ENCODE measurements at places on chromosomes 3 and 15.

GRCh38 chr15:92901072-92901761, 1.1 kb downstream of the CHD2 start:
- no peak for DNase-seq

DNA sequence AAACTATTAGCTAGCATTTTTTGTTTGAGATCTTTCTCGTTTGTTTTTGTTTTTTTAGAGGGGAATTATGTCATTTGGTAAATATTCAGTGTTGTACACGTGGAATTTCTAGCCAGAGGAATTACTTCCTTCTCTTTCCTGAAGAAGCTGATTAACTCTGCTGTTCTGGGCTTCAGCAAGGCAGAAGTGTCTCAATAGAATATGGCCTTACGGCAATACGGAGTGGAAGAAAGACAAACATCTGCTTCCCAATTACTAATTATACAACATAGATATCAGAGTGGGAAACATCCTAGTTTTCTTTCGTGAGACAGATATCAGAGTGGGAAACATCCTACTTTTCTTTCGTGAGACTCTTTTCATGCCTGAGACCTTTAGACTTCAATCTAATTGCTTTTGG, 11.9 kb downstream of the P3H2 start:
- DNase-seq, result no peak

DNA sequence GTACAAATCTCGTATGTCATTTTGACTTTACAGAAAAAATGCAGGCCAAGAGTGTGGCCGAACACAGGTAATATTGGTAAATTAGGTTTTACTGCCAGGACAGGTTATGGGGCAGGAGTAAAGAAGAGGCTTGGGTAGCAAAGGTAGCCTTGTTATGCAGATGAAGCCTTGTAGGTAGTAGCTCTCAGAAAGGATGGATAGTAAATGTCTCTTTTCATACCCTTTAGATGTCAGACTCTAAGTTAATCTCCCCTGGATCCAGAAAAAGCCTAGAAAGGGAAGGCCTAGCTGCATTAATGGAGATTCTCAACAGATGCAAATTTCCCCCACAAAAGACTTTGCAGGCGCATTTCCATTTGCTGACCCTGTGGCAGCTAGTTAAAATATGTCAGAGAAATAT, 1445.1 kb upstream of the CADM2 start:
- no peak for DNase-seq

GRCh38 chr3:29239376-29239775, 41.5 kb upstream of the RBMS3 start:
- DNase-seq, result no peak

GRCh38 chr3:170432416-170432815, 13.7 kb downstream of the CLDN11 start:
- DNase-seq, result no peak

- no peak for DNase-seq
These were observed 303.5 kb upstream of the LRRFIP2 start for GRCh38 chr3:37477711-37478487.

DNA sequence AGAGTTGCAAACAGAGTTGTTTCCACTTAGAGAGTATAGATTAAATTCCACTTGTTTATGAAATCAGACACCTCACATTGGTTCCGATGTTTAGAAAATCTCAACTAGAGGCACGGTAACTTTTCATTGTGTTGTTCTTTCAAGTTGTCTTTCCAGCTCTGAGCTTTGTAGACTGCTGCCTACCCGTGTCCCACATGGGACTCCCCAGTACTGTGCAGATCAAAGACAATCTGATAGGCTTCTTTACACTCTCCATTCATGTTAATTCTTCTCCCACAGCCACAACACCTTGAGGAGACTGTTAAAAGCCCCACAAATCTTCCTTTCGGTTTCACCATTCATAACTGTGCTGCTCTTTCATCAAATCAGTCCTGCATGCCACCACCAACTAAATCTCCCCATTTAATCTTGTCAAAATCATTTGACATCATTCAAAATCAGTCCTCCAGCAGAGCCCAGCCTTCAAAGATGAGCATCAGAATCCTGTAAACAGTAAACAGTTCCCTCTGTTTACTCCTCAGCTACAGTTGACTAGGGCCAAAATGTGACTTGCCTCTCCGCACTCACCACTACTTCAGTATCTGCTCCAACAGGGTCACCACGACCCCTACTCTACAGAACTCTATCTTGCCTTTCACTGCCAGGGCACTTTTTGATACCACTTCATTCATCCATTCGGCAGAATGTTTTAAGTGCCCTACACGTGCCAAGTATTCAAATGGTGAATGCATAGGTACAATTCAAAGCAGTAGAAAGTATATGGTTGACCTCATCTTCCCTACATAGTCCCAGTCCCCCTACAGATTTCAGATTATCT, 8.3 kb downstream of the ANXA2 start:
- no peak for DNase-seq

GRCh38 chr3:171268677-171269076, 191.5 kb downstream of the TNIK start:
- DNase-seq, result no peak

DNA sequence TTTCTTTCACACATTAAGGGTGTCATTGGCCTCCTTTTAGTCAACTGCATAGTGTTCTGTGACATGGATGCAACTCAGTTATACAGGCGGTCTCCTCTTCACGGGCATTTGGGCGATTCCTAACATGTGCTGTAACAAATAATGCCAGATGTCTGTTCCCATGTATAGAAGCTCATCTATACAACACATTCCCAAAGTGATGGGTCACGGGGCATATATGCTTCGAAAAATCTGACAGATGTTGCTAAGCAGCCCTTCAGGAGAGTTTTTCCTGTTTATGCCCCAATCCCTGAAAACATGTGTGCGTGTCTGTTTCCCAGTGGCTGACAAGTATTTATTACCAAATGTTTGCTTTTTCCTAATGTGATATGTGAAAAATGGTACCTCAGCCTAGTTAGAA, 25.8 kb downstream of the LRRK1 start:
- DNase-seq, result no peak

GRCh38 chr3:49019941-49020329, 1.6 kb upstream of the DALRD3 start:
- no peak for DNase-seq

DNA sequence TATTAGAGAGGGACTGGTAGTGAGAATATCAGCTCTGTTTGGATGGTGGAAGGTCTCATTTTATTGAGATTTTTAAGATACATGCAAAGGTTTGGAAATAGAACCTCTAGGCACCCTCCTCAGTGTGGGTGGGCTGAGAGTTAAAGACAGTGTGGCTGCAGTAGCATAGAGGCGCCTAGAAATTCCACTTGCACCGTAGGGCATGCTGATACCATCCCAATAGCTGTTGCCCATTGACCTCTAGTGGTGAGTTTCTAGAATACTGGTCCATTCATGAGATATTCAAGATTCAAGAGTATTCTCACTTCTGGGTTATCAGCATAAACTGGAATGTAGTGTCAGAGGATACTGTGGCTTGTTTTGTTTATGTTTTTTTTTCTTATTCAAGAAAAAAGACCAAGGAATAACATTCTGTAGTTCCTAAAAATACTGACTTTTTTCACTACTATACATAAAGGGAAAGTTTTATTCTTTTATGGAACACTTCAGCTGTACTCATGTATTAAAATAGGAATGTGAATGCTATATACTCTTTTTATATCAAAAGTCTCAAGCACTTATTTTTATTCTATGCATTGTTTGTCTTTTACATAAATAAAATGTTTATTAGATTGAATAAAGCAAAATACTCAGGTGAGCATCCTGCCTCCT, 87.2 kb downstream of the TGFBR2 start:
- DNase-seq, result peak; percentile 13

DNA sequence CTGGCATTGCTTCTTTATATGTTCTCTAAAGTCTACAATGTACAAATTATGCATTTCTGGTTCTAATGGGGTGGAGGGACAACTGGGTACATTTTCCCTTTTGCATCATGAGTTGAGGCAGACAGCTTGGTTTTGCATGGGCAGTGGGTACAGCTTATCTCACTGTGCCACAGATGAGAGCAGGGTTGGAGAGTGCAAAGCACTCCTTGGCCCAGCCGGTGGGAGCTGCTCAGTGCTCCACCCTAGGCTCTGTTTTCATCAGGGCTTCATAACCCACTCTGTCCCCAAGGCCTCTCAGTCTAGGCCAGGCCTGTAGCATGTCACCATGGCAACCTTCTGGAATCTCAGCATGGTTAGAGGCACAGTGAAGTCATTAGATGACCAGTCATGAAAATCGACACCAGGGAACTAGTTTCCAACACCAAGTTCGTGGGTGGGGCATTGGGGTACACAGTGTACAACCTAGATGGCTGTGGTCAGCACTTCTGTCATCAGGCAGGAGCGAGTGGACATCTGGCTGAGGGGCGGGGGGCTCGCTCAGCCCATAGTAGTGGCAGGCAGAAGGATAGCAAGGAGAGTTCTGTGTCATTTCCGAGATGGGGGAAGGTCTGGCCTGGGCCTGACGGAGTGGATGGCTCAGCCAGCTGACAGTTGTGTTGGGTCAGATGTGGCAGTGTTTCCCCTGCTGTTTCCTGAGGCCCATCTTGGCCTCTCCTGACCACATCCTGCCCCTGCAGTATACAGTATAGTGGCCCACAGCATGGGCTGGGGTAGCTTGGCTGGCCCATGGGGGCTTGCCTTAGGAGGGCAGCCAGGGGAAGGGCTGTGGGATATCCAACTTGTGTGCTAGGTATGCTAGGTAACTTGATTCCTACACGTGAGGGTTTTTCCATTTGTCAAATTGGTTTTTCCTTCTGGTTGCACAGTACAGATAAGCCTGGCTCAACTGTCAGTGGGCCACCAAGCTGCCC, 75.7 kb upstream of the PRR23C start:
- DNase-seq, result no peak

DNA sequence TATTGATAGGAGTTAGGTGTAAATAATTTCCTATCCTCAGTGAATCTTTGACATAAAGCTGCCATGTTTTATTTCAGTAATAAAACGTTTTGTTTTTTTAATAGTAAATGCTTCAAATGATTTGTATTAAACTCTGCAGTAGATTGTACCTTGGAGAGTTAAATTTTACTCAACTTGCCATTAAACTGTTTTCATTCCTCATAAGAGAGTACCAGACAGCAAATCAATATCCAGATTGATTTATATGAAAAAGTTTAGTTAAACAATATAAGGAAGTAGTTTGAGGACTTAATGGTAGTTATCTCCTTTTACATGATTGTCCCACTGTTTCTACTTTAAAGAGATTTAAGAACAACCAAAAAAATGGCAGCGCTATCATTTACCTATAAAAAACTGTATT, 18.4 kb downstream of the ALDH1A2 start:
- no peak for DNase-seq

GRCh38 chr3:141477224-141477623, 9.6 kb upstream of the RASA2 start:
- no peak for DNase-seq
